Testis (tissue), 5 donors: ENCODE measurements at places on chromosomes 5 and 9.

DNA sequence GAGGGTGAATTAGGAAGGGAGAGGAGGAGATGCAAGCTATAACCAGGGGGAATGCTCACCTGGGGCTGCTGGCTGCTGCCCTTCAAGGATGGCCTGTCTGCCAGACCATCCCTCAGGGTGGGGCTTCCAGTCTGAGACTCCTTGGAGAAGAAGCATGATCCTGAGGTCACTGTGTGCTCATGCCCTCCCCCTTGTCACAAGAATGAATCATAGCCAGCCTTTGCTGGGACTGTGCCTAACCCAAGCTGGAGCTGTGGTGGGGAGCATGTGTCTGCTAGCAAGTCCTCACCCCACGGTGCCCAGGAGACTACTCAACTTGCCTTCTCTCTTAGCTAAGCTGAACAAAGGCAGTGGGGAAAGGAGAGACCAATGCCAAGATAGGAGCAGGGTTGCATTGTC lies 463.6 kb downstream of the SPOCK1 start:
- DNase-seq = no peak

GRCh38 chr5:112109331-112110007 lies 309.6 kb downstream of the EPB41L4A start:
- no peak for DNase-seq

DNA sequence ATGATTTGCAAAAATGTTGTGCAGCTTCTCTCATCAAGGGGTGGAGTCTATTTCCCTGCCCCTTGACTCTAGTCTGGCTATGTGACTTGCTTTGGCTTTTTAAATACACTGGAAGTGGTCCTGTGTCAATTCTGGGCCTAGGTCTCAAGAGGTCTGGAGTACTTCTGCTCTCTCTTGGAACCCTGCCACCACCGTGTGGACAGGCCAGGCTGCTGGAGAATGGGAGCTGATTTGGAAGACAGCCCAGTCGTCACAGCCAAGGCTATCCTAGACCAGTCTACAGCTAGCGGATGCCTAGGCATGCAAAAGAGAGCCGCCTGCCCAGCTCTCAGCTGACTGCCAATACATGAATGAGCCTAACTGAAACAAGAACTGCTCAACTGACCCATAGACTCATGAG lies 56.7 kb upstream of the CLINT1 start:
- peak; percentile 95 for DNase-seq

DNA sequence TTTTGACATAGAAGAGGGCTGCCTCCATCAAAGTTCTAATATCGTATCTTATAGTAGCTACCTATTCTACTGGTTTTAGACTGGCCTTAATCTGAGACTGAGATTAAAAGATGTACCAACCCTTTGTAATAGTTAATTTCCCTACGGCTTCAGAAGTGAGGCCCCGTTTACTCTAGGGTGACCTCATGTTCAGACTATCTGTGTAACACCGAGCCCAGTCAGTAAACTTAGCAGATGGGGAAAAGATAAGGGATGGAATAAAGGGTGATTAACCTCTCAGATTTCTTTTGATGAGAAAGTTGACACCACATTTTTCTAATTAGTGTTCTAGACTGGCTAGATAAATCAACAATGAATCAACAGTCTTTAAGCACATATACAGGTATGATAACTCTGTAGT lies 283.1 kb downstream of the KCTD16 start:
- no peak for DNase-seq

- peak; percentile 10 for DNase-seq
These were observed 52.9 kb upstream of the ANGPTL2 start for GRCh38 chr9:127175319-127175715.

GRCh38 chr5:3954633-3955032 lies 359.0 kb downstream of the IRX1 start:
- no peak for DNase-seq

DNA sequence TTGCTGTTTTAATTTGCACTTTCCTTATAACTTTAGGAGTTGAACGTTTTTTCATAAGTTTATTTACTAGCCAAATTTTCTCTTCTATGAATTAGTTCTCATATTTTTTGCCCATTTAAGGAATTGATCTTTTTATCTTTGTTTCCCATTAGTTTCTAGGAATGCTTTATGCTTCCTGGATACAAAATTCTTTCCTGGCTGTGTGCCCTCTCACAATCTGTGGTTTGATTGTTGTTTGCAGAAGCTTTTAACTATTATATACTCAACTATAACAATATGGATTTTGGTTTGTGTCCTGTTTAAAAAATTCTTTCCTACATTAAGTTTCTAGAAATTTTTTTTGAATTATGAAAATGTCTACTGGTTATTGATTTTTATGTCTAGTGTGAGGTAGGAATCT lies 206.3 kb downstream of the CSNK1G3 start:
- DNase-seq = no peak

DNA sequence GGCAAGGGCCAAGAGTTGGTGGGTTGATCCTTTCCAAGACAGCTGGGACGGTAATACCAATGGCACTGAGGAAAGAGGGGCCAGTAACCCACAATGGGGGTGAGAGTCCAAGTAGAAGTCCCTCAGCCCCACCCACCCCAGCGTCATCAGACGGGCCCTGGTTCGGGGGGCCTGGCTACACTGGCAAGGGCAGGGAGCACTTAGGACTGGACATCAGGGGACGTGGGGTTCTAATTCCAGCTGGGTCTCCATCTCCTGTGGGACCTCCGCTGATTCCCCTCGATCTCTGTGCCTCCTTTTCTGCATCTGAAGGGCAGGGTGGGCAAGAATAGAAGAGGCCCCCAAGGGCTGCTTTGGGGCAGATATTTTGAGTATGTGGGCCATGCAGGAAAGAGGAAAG lies 53.5 kb upstream of the FCN1 start:
- DNase-seq = no peak

GRCh38 chr5:168992687-168993086 lies 308.3 kb downstream of the SLIT3 start:
- DNase-seq = no peak

GRCh38 chr5:172645271-172646055 lies 4.4 kb downstream of the NEURL1B start:
- DNase-seq = no peak

- no peak for DNase-seq
These were observed 317.8 kb downstream of the PRDM9 start for GRCh38 chr5:23825196-23825595.

DNA sequence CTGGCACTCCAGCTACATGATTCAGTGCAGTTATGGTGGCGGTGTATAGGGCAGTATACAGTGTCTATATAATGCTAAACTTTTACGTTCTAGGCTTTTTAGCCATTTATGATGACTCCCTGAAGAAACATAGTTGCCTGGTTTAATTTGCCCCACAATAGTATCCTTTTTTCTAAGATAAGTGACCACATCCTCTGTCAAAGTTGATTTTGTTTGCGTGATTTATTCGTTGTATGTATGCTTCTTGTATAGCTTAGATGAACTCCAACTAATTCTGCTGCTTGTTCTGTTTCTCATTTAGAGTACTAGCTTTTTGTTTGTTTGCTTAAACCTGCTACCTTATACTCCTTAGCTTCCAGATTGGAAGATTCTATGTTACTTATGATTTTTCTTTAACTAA lies 83.6 kb downstream of the ERMP1 start:
- DNase-seq = no peak

- no peak for DNase-seq
These were observed 121.6 kb upstream of the ADAMTS16 start for GRCh38 chr5:5018578-5018970.

- DNase-seq = peak; percentile 97
These were observed at the start of gene MAT2B for GRCh38 chr5:163505368-163506094. MAT2B (plus strand) TSS chr5:163505619; CDS start chr5:163505687, 68 bp downstream.

DNA sequence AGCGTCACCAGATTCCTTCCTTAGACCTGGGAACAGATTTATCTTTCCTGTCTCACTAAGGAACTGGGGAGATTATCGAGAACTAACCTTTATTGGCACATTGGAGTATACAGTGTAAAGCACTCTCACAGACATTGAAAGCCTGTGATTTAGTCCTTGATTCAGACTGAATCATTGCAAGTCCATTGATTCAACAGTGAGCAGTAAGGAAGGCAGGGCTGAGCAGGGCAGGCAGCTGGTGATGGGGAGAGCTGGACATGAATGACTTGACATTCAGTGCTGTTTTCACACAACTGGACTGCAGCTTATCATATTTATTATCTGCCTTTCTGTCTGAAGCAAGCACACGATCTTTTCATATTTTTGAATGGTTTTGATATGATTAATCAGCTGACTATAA lies 16.2 kb downstream of the ISOC1 start:
- DNase-seq = no peak

DNA sequence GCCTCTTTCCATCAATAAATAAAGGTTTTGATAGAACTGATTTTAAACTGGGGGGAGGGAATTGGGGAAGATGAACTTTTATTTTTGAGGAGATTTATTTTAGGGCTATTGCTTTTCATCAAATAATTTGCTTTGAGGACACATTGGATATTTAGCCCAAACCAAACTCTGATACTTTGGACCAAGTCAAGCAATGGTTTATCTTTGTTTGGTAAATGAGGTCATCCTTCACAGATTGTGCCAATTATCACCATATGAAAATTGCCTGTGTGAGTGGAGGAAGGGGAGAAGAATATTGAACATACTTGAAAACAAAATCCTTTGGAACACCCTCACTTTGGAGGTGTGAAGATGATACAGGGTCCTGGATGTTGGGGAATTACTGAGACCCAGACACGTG lies 176.9 kb upstream of the CD180 start:
- no peak for DNase-seq

DNA sequence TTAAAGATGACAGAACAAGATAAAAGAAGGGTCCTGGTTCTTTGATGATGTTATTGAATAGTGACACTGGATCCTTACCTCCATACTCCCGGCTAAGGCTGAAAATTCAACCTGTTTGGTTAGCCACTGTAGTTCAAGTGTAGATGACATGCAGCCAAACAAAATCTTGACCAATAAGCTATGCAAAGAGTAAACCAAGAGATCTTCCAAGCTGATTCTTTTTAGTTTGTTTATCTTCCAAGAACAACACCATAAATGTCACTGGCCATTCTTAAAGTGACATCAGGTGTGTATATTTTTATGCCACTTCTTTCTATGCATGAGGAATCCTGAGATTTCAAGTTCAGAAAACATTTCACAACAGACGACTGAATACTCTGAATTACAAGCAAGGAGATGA lies 141.5 kb upstream of the FST start:
- DNase-seq = no peak

DNA sequence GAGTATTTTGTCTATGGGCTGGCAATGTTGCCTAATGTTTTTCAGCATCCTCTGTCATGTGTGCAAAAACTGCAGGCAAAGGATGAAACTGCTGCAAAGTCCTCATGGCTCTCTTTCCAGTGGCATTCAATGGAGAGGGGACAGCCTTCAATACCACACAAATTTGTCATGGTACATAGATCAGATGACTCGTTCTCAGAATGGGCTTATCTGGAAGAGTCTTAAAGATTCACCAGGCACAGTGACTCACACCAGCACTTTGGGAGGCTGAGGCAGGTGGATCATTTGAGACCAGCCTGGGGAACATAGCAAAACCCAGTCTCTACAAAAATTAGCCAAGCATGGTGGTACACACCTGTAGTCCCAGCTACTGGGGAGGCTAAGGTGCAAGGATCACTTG lies 5.3 kb downstream of the CDKN2AIPNL start:
- no peak for DNase-seq

- DNase-seq = no peak
These were observed 4.4 kb upstream of the FGD3 start for GRCh38 chr9:92942688-92943616.

GRCh38 chr9:17986595-17986994 lies 407.7 kb downstream of the SH3GL2 start:
- DNase-seq = no peak

GRCh38 chr5:142924135-142924883 lies 154.1 kb downstream of the ARHGAP26 start:
- no peak for DNase-seq

DNA sequence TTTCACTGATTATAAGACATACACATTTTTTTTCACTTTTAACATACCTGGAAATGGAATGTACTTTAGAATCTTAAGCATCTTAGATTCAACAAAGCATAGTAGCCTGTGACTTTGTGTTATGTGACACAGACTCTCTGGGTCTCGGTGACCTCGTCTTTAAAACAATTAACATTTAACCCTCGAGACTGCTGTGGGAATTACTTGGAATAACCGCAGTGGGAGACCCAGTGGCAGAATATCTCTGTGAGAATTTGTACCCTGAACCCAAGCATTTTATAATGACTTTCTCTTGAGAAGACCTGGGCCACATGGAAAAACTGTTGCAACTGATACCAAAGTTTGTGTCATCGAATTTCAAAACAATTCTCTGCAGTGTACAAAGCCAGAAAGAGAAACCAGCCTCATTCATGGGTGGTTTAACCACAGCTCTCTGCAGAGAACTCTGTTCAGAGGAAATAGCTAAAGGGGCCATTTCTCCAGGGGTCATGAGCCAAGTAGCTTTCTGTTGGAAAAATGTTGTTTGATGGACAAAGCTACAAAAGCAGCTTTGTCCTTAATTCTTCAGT lies 10.0 kb upstream of the RETREG1 start:
- no peak for DNase-seq

GRCh38 chr9:99677281-99677680 lies 144.4 kb upstream of the NR4A3 start:
- no peak for DNase-seq

DNA sequence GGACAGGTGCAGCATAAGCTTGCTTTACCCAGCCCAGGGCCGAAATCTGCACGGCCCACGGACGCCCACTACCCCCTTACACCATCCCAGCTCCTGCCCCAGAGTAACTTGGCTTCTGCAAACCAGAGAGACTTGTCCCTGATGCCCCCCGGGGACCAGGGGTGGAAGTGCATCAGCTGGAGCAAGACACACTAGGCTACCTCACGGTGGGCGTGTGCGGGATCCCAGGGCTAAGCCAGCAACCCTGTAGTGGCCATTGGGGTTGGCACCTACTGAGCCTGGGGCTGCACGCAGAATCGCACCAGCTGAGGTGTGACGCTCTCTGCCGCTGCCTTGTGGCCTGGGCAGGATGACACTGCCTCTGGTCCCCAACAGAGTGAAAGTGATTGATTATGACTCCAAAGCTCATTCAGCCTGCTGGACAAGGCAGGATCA lies 6.1 kb upstream of the ZNF79 start:
- peak; percentile 31 for DNase-seq

- DNase-seq = peak; percentile 46
These were observed 218.2 kb downstream of the MAST4 start for GRCh38 chr5:66814146-66814991.
